CD4-positive, alpha-beta memory T cell (primary cell): ENCODE measurements at places on chromosomes 11 and 22. TPM values are rescaled to one million over a fixed set of nuclear protein-coding genes. Genes with fewer than 3 reads are reported as not detected.
A peak's percentile ranks its signal among the peaks of the same experiment; 100 is the strongest.

DNA sequence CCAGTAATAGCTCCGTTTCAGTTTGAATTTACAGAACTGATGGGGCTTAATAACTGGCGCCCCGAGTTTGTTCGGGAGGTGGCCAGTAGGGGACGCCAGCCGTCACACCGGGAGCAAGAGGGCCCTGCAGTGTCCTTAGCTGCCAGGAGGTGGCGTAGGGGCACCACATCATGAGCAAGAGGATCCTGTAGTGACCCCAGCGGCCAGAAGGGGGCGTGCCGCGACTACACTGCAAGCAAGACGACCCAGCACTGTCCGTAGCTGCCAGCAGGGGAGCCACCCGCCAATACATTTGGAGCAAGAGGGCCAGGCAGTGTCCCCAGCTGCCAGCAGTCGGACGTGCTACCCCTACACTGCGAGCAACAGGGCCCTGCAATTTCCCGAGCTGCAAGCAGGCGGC lies 663.7 kb upstream of the B3GAT1 start:
- H3K4me3 ChIP-seq: no peak overlapping the region
- H3K4me1 ChIP-seq: no peaks in the 10 kb centered on the region
- H3K36me3 ChIP-seq: no peaks in the 10 kb centered on the region
- H3K27ac ChIP-seq: no peak overlapping the region

GRCh38 chr11:123833095-123833494 lies 26.9 kb upstream of the OR6M1 start:
- H3K4me1 ChIP-seq: no peaks in the 10 kb centered on the region
- no peak for DNase-seq
- no peak overlapping the region for H3K27ac ChIP-seq
- no peaks in the 10 kb centered on the region for H3K27me3 ChIP-seq
- no peak overlapping the region for H3K4me3 ChIP-seq

- H3K27ac ChIP-seq: no peak overlapping the region
- no peaks in the 10 kb centered on the region for H3K27me3 ChIP-seq
- H3K36me3 ChIP-seq: peaks cover 45% of the 10 kb centered on the region
Observed at GRCh38 chr11:65586676-65587075, 8.9 kb downstream of the KCNK7 start.

DNA sequence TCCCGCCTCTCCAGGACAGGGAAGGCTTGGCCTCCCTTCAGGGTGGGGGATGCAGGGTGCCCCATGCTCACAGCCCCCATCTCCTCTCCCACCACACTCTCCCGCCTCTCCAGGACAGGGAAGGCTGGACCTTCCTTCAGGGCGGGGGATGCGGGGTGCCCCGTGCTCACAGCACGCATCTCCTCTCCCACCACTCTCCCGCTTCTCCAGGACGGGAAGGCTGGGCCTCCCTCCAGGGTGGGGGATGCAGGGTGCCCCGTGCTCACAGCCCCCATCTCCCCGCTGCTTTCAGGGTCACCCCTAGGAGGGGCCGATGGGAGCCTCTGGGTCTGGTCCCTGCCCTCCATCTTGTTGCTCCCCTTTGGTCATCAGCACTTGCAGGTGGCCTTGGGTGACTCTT lies 348.0 kb downstream of the CTTN start:
- no peak overlapping the region for H3K4me3 ChIP-seq
- no peak overlapping the region for H3K27ac ChIP-seq
- no peak for DNase-seq

GRCh38 chr22:50185375-50186087 lies at the start of gene TRABD:
Gene TRABD, plus strand, starts transcription at chr22:50185913. Its CDS starts 7,148 bp downstream, at chr22:50193061.
- H3K27ac ChIP-seq: peak within 1 kb of the TSS; percentile 68
- H3K4me3 ChIP-seq: peak within 1 kb of the TSS; percentile 73
- DNase-seq: peak; percentile 87
- H3K36me3 ChIP-seq: no peaks in the 10 kb centered on the region
- H3K4me1 ChIP-seq: peaks cover 40% of the 10 kb centered on the region

DNA sequence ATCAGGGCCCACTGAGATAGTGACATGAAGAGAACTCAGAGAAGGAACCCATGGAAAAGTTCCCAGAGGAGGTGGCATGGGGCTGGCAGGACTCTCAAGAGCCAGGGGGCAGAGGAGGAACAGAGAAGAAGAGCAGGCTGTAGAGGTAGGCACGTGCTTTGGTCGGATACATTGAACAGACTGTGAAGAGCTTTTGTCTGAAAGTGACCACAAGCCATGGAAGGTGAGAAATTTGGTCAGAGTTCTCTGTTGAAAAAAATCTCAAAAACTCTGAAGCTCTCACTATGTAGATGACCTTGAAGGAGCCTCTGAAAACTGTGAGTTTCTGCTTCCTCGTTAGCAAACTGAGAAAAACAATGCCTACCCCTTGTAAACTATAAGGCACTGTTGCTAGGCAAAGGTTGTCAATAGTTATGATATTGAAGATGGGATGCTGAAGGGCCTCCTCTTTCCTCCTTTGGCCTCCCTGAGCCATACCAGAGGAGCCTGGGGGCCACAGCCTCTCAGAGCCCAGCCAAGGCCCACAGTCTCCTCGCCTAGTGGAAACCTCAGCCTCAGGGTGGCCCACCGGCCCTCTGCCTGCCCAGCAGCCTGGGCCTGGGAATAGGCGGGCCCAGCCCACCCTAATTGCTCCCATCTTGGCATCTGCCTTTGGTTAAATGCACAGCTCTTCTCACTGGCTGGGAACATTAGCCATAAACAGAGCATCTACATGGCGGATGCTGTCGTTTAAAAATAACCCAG lies 415.7 kb downstream of the SOX6 start:
- H3K27ac ChIP-seq: no peak overlapping the region
- H3K4me1 ChIP-seq: no peaks in the 10 kb centered on the region
- no peaks in the 10 kb centered on the region for H3K27me3 ChIP-seq
- no peak for DNase-seq

GRCh38 chr11:109039611-109040010 lies 374.7 kb downstream of the DDX10 start:
- no peak for DNase-seq
- H3K27ac ChIP-seq: no peak overlapping the region
- no peaks in the 10 kb centered on the region for H3K4me1 ChIP-seq
- no peaks in the 10 kb centered on the region for H3K36me3 ChIP-seq
- no peaks in the 10 kb centered on the region for H3K27me3 ChIP-seq

DNA sequence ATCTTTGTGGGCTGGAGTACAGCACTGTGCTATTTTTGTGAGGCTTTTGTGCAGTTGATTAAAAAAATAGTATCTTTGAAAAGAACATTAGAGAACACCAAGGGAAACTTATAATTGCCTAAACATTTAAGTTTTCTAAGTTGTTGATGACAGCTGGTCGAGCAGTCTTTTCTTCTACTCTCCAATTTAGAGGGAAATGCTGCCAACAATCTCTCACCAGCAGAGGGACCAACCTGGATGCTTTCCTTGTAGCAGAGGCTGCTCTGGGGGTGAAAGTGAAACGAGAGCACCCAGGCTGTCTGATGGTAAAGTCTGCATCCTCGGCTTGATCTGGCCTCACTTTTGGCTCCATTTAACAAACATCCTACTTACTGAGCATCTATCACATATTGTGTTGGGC lies 1286.5 kb upstream of the TENM4 start:
- no peaks in the 10 kb centered on the region for H3K27me3 ChIP-seq
- H3K4me3 ChIP-seq: no peak overlapping the region
- no peaks in the 10 kb centered on the region for H3K4me1 ChIP-seq
- H3K36me3 ChIP-seq: no peaks in the 10 kb centered on the region

DNA sequence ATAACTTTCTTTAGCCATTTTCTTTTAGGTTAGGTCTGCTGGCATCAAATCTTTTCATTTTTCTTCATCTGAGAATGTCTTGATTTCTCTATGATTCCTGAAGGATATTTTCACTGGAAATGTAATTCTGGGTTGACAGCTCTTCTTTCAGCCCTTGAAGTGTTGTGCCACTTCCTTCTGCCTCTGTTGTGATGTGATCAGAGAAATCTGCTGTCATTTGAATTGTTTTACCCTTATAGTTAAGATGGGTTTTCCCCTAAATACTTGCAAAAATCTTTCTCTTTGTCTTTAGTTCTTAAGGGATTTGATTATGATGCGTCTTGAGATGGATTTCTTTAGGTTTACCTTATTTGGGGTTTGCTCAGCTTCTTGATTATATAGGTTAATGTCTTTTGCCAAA lies 23.0 kb downstream of the USP47 start:
- no peak overlapping the region for H3K4me3 ChIP-seq
- no peak overlapping the region for H3K27ac ChIP-seq
- peaks cover 69% of the 10 kb centered on the region for H3K4me1 ChIP-seq
- no peaks in the 10 kb centered on the region for H3K27me3 ChIP-seq

DNA sequence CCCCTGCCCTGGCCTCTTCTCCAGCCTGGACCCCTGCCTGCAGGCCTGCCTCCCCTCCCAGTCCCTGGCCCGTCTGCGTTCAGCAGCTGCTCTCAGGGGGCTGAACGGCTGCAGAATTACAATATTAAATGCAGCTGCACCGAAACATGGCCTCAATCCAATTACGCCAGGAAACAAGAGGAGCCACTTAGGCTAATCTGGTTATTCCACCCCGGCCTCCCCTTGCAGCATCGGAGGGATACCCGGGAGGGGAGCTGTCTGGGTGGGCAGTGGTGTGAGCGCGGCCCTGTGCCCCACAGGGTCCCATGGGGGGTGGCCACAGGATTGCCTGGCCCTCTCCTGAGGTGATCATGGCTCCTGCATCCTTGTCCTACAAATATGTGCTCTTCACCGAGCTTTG lies 42.6 kb downstream of the FLRT1 start:
- peaks cover 17% of the 10 kb centered on the region for H3K4me1 ChIP-seq
- H3K27ac ChIP-seq: no peak overlapping the region
- H3K36me3 ChIP-seq: no peaks in the 10 kb centered on the region
- DNase-seq: no peak

DNA sequence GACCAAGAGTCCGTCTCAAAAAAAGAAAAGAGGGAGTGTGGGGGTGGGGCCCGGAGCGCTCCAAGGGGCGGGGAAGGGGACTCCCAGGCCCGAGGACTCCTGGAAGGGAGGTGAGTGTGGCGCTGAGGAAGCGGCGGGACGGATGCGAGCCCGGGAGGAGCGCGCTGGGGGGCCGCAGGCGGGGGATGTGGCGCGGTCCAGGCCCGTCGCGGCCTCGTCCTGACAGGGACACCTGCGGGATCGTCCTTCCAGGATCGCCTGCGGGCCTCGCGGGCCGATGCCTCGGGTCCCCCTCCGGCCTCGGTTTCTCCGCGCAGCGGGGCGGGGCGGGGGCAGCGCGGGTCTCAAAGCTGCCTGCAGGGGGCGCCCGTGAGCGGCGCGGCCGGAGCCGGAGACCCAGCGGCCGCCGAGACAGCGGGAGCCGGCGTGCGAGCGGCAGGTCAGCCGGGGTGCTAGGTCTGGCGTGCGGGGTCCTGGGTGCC lies 3.8 kb upstream of the ADORA2A start:
- DNase-seq: peak; percentile 64
- peak overlapping the region; percentile 32 for H3K4me3 ChIP-seq
- no peaks in the 10 kb centered on the region for H3K27me3 ChIP-seq
- H3K36me3 ChIP-seq: no peaks in the 10 kb centered on the region
- H3K27ac ChIP-seq: no peak overlapping the region

- peak overlapping the region; percentile 92 for H3K27ac ChIP-seq
- H3K4me3 ChIP-seq: peak overlapping the region; percentile 55
- no peak for DNase-seq
- no peaks in the 10 kb centered on the region for H3K27me3 ChIP-seq
- peaks cover 18% of the 10 kb centered on the region for H3K4me1 ChIP-seq
Observed at GRCh38 chr22:35258191-35258988, 1.1 kb downstream of the HMGXB4 start.

DNA sequence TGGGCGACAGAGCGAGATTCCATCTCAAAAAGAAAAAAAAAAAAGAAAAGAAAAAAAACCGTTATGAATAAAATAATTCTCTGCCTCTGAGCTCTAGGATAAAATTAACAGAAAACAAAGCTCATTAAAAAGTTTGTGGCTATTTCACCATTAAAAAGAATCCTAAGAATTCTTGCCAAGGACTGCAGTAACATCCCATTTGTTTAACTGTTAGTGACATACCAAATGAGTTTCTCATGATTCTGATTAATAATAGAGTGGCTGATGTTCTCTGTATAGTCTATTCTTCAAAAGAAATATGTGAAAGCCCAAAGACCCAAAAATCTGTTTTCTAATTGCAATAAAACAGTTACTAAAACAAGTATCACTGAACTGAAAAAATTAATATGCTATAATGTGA lies 19.7 kb downstream of the CLNS1A start:
- H3K4me3 ChIP-seq: no peak overlapping the region
- H3K4me1 ChIP-seq: no peaks in the 10 kb centered on the region
- H3K27ac ChIP-seq: no peak overlapping the region
- peaks cover 17% of the 10 kb centered on the region for H3K36me3 ChIP-seq
- H3K27me3 ChIP-seq: no peaks in the 10 kb centered on the region

DNA sequence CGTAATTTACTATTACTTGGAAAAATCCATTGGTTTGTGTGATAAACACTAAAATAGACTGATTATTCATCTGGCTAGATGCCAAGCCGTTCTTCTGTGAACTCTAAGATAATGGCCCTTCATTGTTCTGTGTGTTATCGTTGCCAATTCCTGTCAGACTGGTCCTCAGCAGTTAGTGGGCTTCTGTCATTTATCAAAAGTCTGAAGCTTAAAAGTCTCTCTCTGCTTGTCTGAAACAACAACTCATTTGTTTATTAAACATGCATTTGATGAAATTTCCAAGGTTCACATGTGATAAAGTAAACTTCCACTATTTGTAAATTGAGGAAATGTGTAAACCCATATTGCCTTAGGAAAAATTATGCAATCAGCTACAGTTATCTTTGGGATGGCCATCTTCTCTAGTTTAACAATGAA lies 21.1 kb upstream of the RDX start:
- no peak overlapping the region for H3K27ac ChIP-seq
- H3K4me1 ChIP-seq: no peaks in the 10 kb centered on the region
- H3K27me3 ChIP-seq: no peaks in the 10 kb centered on the region
- H3K4me3 ChIP-seq: no peak overlapping the region

KREMEN1 gene
- not detected for total RNA-seq

BAIAP2L2 gene
- total RNA-seq: 3.7 TPM

TTC12 gene
- 75.1 TPM for total RNA-seq

LGR4 gene
- total RNA-seq: 0.58 TPM

SULT4A1 gene
- total RNA-seq: not detected

LRRC32 gene
- total RNA-seq: 0.53 TPM

DGAT2 gene
- total RNA-seq: 0.17 TPM

TREH gene
- not detected for total RNA-seq

DEFB131B gene
- not detected for total RNA-seq

NXPE2 gene
- not detected for total RNA-seq

CLTCL1 gene
- total RNA-seq: 1.7 TPM

MRGPRX4 gene
- total RNA-seq: not detected

SLC22A25 gene
- not detected for total RNA-seq
